Renal pelvis (tissue), 12 donors: ENCODE measurements at places on chromosomes 12 and 14. TPM values are rescaled to one million over a fixed set of nuclear protein-coding genes. Genes with fewer than 3 reads are reported as not detected.

GARIN6 gene
- 0.09 TPM for polyA plus RNA-seq

NACA gene
- 2,346 TPM for polyA plus RNA-seq

SERPINA3 gene
- polyA plus RNA-seq = not detected

KRT6C gene
- polyA plus RNA-seq = not detected

BCAT1 gene
- 64.2 TPM for polyA plus RNA-seq

NTS gene
- 6.7 TPM for polyA plus RNA-seq

GDF11 gene
- polyA plus RNA-seq = 23.9 TPM

GLI1 gene
- 21.2 TPM for polyA plus RNA-seq

ADCK1 gene
- 10.0 TPM for polyA plus RNA-seq

ZNF891 gene
- polyA plus RNA-seq = 7.8 TPM

KRT1 gene
- polyA plus RNA-seq = 0.24 TPM
